Spinal cord (tissue), 10 donors: ENCODE measurements at places on chromosomes 2 and 18. TPM values are rescaled to one million over a fixed set of nuclear protein-coding genes. Genes with fewer than 3 reads are reported as not detected.

Gene CASP10
- total RNA-seq = 8.1 TPM

Gene OTOS
- total RNA-seq = not detected

Gene IFIH1
- 9.1 TPM for total RNA-seq

Gene ASB18
- 0.50 TPM for total RNA-seq

Gene TPGS2
- 121 TPM for total RNA-seq

Gene PEX13
- total RNA-seq = 27.8 TPM

Gene ASXL3
- total RNA-seq = 34.2 TPM

Gene REG3A
- not detected for total RNA-seq

Gene SH3BP4
- total RNA-seq = 13.9 TPM

Gene GKN2
- total RNA-seq = not detected

Gene GTF2A1L
- total RNA-seq = 10.2 TPM
